Thyroid gland (tissue), 4 donors: ENCODE measurements at places on chromosomes 12 and 14. TPM values are rescaled to one million over a fixed set of nuclear protein-coding genes. Genes with fewer than 3 reads are reported as not detected.

- peak; percentile 74 for DNase-seq
- no peaks in the 10 kb centered on the region for H3K27me3 ChIP-seq
- H3K27ac ChIP-seq, result peak overlapping the region; percentile 71
- H3K36me3 ChIP-seq, result no peaks in the 10 kb centered on the region
- H3K4me3 ChIP-seq, result peak overlapping the region; percentile 97
These were observed 5.1 kb upstream of the PSMA3 start for GRCh38 chr14:58239244-58240195.

DNA sequence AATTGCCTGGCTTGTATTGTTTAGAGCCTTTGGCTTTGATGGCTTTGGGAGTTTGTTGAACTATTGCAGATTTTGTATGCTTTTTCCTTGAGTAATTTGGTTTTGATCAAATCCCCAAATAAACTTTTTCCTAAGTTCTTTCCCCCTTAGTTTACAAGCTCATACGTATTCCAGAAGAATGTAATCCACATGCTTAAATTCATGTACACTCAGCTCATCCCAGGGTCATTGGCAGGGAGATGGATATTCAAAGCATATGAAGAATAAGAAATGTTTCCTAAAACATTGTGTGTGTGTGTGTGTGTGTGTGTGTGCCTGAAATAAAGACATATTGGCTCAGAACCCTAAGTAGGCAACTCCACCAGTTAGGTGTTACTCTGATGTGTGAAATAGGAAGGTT, 89.4 kb downstream of the TMEM30B start:
- no peak overlapping the region for H3K4me3 ChIP-seq
- H3K27me3 ChIP-seq, result no peaks in the 10 kb centered on the region
- DNase-seq, result no peak
- H3K36me3 ChIP-seq, result no peaks in the 10 kb centered on the region
- H3K27ac ChIP-seq, result no peak overlapping the region

COL2A1 gene
- total RNA-seq, result not detected

SUOX gene
- total RNA-seq, result 18.7 TPM

- DNase-seq, result peak; percentile 87
- no peak overlapping the region for H3K27ac ChIP-seq
- H3K27me3 ChIP-seq, result no peaks in the 10 kb centered on the region
- H3K4me1 ChIP-seq, result peaks cover 33% of the 10 kb centered on the region
- no peak overlapping the region for H3K4me3 ChIP-seq
These were observed 47.3 kb upstream of the LRIG3 start for GRCh38 chr12:58967561-58967960.

HOXC4 gene
- total RNA-seq, result 0.22 TPM
